ENCODE measurements at places on chromosomes 5 and 9. TPM values are rescaled to one million over a fixed set of nuclear protein-coding genes. Genes with fewer than 3 reads are reported as not detected.

ARSB gene
- total RNA-seq: 6.6 TPM

ORM2 gene
- total RNA-seq: not detected

CCL28 gene
- 2.4 TPM for total RNA-seq

CA9 gene
- not detected for total RNA-seq

SOHLH1 gene
- total RNA-seq: not detected

DNA sequence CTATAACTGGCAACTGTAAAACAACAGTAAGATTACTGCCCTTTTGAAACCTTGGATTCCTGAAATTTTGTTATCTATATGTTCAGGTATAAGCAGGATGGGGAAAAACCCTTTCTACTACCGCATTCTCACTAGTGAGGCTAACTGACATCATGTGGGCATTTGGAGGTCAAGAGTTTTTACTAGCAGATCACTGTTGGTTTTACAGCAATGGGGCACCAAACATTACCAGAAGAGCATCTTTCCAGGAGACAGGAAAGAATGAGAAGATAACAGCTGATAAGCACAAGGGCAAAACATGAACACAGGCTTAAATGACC is 20.9 kb upstream of the TTC33 start:
- DNase-seq: no peak

- no peak for DNase-seq
Observed at GRCh38 chr9:72695365-72695764, 174.0 kb downstream of the TMC1 start.

DNA sequence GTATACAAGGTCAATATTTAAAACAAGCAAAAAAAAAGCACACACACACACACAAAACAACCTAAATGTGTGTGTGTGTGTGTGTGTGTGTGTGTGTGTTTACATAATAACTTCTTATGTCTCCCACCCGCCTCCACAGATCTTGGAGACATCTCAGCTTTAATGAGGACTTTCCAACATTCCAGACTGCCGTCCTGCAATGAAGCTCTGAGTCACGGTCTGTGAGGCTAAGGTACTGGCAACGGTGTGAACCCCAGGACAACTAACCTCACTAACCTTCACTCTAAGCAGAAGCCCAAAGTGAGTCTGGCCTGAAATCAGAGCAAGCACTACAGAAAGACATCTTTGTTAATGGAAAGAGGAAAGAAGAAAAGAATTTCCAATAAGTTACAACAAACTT is 22.3 kb downstream of the ZNF474 start:
- no peak for DNase-seq

GRCh38 chr9:129332581-129332980 is 154.5 kb upstream of the IER5L start:
- DNase-seq: no peak

DNA sequence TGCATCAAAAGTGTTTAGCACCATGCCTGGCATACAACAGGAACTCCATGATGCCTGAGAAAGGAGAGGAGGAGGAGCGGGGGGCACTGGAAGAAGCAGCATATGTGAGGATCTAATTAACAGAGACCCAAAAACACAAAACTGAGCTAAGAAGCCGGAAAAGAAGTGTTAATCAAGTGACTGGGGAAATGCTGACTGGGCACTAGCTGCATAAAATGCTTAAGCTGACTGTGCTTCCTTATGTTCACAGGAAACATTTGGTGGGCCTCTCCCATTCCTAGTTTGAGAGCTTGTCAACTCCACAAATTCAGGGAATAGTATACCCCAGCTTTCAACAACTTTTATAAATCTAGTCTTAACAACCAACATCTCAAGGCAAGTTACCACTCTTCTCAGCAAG is 26.6 kb downstream of the DEPDC1B start:
- DNase-seq: no peak

DNA sequence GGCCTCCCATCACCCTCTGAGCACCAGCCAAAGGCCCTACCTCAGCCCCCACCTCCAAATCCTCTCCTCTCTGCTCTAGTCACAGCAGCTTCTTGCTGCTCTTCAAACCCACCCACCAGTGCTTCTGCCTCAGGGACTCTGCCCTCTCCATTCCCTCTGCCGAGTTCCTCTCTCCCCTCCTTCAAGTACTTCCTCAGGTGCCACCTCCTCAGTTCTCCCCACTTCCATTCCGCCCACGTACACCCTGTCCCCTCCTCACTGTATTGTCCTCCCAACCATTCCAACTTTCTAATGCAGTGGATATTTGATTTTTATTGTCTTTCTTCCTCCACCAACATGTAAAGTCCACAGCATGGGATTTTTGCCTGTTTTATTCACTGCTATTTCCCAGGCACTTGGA is 43.2 kb downstream of the C5orf15 start:
- DNase-seq: no peak

GRCh38 chr5:32280656-32281081 is 32.1 kb downstream of the MTMR12 start:
- DNase-seq: no peak

DNA sequence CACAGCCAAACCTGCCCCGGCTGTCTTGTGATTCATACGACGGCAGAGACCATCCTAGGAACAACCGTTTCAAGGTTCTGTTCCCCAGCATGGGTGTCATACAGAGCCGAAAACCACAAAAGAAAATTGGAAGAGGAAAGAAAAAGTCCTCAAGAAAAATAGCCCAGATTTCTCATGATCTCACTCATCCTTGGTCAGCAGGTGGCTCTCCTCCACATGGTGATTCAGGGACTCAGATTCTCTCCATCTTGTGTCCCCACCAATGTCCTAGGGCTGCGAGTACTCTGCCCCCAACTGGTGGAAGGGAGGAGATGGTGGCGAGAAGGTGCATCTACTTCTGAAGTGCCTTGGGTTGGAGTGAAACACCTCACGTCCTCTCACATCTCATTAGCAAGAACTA is 25.6 kb downstream of the PDZD2 start:
- no peak for DNase-seq

GRCh38 chr5:56169281-56169680 is 63.8 kb downstream of the ANKRD55 start:
- DNase-seq: no peak

GRCh38 chr5:7881091-7881490 is 12.1 kb downstream of the MTRR start:
- no peak for DNase-seq

GRCh38 chr5:72720205-72720604 is 96.3 kb upstream of the TNPO1 start:
- DNase-seq: no peak

GRCh38 chr5:160665460-160665859 is 186.6 kb downstream of the ATP10B start:
- no peak for DNase-seq

- DNase-seq: no peak
Observed at GRCh38 chr5:21159510-21160059, 1171.6 kb upstream of the CDH18 start.

DNA sequence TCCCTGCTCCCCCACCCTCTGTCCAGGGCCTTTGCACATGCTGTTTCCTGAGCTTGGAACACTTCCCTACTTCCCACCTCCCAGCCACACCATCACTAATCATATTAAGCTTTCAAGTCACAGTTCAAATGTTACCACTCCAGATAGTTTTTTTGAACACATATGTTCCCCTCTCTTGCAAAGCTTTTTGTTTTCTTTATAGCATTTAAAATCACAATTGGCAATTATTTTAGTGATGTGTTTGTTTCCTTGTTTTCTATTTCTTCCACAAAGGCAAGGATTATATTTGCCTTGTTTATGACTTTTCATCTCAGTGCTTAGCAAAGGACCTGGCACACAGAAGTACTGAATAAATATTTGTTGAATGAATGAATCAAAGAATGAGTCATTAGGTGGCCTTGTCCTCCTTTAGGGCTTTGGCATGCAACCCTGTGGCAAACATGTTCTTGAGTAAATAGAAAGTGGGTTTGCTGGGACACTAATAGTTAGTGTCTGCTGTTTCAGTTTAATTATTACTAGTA is 386.8 kb downstream of the FGF10 start:
- no peak for DNase-seq

DNA sequence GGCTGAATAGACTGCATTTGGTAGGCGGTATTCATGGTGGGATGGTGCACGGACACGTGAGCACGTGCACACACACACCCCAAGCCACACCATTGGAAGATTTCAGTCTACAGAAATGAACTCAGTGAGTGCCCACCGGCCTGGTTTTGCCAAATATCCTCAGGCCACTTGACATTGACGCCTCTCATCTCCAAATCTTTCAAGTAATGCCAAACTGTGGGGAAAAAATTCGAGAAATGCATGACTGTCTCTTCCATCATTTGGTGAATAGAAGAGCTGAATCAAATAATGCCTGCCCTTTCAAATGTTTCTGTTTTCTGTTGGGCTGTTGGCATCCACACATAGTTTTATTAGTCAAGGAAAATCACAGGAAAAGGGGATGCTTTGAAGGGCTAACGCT is 182.3 kb upstream of the EFNA5 start:
- DNase-seq: no peak

- no peak for DNase-seq
Observed at GRCh38 chr9:34633851-34634550, 3.6 kb downstream of the SIGMAR1 start.

DNA sequence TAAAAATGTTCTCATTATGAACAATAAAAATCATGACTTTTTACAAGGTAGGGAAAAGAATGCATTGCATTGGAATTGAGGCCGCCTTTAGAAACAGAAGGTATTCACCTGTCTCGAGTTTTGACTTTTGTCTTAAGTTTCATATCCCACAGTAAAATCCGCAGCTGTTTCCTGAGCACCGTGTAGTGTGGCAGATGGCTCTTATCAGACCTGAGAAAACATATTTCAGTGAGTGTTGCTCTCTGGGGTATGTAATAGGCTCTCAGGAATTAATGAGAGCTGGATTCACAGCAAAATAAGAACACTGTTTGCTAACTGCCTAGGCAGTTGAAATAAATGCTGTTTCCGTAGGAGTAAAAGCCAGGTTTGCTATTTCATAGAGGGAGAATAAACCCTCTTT is 221.4 kb downstream of the CFAP90 start:
- DNase-seq: no peak

GRCh38 chr9:85971731-85972130 is 30.8 kb downstream of the NAA35 start:
- DNase-seq: no peak

DNA sequence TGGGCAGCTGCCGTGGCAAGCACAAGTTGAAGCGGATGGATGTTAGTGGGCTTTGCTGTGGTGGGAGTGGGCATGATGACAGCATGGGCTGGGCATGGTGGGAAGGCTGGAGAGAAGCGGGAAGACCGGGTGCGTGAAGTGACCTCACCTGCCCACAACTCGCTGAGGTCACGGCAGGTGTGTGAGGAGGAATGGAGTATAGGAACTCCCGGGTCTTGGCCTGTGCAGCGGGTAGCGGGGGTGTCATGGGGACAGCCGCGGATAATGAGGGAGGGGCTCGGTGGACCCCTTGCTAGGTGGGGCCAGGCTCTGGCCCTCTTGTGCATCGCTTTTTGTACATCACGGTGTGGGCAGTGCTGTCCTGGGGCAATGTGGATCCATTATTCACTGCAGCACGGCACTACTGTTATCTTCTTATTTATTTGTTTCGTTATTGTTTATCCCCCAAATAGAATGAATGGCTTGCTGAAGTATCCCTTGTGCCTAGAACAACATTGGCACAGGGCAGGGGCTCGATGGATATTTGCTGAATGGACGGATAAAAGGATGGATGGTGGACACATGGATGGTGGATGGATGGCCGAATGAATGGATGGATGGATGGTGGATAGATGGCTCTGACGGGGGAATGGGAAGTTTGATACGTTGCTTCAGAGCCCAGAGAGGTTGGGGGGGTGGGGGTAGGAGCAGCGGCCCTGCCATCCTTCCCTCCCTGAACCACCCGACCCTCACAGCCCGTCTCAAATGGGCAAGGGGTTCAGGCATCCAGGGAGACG is 14.6 kb downstream of the PROP1 start:
- DNase-seq: no peak

DNA sequence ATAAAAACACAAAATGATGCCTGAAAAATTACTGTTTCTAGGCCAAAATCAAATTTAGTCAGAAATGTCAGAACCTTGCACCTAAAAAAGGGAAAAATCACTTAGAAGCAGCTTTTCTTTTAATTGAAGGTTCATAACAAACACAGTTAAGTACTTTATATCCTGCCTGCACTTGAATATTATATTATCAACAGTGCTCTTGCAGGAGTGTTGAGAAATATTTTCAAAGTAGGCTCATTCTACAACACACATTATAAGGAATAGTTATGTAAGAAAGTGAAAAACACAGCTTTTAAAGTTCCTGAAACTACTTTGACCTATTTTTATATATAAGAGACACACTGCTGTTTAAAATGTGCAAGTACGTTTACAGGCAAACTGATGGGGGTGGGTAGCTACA is 8.3 kb downstream of the EDIL3 start:
- no peak for DNase-seq

Data from esophagus squamous epithelium (tissue), 5 donors.